ENCODE measurements at places on chromosomes 2 and 18.
A peak's percentile ranks its signal among the peaks of the same experiment; 100 is the strongest.

- no peak for DNase-seq
Observed at GRCh38 chr2:202196727-202197126, 41.7 kb downstream of the SUMO1 start.

DNA sequence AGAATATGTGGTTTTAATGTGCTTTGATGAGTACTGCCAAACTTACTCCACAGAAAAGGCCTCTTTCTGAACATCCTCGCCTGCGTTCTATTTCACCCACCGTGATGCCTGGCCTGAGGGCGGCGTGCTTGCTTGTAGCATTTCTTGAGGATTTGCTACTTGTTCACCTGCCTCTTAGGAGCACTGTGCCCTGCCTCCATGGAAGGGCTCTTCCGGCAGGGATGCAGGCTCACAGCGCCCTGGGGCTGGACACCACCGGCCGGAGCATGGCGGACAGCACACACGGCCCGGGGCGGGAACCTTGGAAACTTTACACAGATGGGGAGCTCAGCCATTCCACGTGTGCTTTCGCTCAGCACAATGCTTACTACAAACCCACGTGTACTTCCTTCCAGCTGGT is 37.1 kb downstream of the ANO7 start:
- no peak for DNase-seq

GRCh38 chr2:177245010-177245422 is 19.5 kb downstream of the NFE2L2 start:
- no peak for DNase-seq

DNA sequence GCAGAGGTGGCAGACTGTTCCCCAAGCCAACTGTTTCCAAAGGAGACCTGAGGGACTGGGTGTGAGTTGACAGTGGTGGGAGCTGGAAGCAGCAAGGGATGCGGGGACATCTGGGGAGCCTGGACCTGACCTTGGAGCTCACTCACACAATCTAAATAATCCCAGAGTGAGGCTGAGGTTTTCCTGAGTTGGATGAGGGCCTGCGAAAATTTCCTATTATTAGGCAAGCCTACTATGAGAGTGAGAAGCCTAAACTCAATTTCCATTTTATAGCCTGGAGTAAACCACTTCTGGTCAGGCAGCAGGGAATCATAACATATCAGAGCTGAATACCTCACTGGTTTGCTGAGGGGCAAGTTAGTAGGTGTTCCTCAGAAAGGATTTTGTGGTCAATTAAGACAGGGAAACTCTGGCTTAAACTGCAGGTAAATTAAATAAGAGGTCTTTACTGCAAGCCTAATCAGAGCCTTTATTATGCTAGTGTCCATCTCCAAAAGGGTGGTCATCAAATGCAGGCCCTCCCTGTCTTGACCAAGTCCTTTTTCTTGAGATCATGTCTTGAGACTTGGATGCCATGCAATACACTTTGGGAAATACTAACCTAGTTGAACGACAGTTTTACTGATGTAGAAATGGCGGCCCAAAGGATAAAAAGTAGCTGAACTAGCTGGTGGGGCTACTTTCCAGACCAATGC is 1.7 kb upstream of the COX5B start:
- DNase-seq: no peak

DNA sequence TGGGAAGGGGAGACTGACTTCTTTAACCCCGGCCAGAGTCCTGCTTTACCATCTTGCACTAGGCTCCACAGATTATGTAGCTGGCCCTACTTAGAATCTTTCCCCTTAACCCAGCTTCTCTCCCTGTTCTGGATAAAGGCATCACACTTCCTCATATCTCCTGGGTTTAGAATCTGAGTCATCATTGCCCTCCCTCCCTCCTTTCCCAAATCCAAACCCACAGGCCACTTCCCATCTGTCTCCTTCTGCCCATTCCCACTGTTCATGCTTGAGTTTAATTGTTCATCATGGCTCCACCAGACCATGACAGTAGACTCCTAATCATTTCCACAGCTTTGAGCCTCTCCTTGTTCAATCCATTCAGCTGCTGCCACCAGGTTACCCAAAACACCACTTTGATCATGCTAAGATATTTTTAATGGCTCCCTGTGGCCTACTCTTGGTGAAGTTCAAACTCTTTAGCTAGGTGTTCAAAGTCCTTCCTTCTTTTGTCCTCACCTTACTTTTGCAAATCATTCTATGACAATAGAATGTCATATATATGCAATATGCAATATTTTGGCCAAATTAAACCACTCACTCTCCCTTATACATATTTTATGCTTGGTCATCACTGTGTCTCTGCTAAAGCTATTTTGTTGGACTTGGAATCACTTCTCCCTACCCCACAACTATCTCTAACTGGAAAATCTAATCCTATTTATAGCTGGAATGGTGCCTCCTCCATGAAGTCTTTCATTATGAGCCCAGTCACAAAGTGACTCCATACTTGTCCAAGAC is 5.5 kb downstream of the PDE11A start:
- no peak for DNase-seq

DNA sequence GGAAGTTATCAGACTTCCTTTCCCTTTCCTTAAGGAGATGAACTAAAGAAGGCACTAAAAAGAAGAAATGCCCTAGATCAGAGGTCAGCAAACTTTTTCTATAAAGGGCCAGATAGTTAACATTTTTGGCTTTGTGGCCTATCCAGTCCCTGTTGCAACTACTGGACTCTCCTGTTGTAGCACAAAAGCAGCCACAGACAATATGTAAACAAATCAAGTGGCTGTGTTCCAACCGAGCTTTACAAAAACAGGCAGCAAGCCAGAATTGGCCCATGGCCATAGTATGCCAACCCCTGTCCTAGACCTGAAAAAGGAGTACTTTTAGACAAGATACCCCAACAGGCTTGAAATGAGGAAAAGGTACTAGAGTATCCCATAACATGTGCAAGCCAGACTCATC is 10.9 kb downstream of the NHEJ1 start:
- DNase-seq: no peak

DNA sequence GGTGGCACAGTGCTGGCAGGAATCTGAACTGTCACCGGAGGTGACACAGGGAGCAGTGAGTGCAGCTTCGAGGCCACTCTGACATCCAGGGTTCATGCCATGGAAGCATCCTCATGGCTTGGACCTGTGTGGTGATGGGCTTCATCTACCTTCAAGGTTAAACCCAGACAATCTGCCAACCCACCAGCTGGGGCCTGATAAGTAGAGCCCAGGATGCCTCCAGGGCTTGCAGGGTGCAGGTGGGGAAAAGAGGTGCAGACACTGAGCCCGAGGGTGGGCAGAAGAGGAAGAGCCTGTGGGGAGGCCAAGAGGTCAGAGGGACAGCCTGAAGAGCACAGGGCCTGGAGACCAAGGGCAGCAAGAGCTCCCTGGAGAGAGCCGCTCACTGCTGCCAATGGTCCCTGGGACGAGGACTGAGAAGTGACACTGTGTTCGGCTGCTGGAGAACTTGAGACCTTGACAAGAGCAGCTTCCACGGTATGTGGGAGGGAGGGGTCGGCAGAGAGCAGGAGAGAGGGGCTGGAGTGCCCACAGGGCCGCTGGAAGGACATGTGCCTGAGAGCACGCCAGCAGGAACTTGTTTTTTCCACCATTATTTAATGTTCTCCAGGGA is 8.1 kb upstream of the HES6 start:
- no peak for DNase-seq

GRCh38 chr18:55983433-55983832 is 395.4 kb upstream of the TCF4 start:
- DNase-seq: no peak

- DNase-seq: no peak
Observed at GRCh38 chr2:86033751-86034692, 71.7 kb downstream of the POLR1A start.

- DNase-seq: no peak
Observed at GRCh38 chr2:75031906-75032803, 73.7 kb downstream of the POLE4 start.

DNA sequence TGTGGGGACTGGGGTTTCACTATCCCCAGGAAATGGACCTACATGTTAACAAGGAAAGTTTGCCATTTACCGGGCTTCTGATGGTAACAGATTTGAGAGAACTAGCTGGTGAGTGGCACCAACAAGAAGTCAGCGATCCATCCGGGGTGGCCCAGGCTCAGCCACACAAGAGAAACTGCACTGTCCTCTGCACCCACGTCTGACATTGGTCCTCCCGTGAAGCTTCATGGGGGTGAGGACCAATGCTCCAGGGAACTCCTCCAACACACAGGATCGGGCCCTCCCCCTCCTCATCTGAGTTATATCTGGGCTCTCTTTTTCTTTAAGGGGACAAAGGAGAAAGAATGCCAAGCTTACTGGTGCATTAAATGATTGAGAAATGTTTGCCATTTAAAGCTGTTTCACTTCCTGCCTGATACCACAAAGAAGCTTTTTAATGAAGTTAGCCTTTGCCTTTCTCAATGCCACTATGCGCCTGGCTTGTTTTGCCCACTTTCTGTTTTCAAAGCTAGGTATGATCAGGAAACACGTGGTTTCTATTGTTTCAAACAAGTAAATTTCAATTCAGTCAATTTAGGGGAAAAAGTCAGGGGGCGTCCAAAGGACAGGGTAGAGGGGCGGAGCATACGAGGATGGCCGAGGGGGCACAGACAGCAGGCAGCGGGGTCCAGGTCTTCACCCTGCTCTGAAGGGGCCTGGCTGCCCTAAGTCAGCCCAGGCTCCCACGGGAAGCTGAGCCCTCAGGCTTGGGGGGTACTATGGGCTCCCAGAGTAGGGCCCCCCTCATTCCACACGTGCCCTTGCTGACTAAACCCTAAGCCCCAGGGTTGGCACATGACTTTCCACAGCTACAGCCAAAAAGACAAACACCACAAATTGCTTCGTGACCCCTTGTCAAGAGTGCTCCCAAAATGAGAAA is 204.0 kb upstream of the ID2 start:
- DNase-seq: peak; percentile 68

DNA sequence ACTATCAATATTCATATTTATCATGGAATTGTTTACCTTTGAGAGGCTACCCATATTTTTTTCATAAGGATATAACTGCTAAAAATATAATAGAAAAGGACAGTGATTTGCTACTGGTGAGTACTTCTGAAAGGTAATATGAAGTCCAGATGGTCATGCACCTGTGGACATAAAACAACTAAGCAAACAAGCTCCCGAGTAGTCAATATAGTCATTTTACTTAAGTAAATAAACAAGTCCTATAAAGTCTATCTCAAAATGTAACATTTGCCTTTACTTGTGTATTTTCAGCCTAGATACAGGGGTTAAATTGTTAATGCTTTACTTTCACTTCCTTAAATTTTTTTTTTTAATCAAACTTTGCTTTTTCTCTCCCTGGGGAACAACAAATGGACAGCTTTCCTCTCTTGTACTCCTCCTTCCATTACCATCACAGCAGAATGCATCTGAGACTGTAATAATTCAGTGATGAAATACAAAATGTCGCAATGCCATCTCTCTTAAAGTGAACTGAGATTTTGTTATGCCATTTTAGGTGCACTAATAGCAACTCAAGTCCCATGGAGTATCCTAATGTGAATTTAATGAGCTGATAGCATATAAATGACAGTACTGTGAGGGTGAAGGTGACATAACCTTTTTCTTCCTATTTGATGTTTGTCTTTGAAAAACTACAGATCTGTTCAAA is 1325.4 kb upstream of the ZEB2 start:
- DNase-seq: no peak

Data from activated CD8-positive, alpha-beta T cell treated with anti-CD3 and anti-CD28 coated beads for 36 hours (primary cell).